ENCODE measurements at places on chromosomes 3 and 15.

GRCh38 chr3:172259726-172260248, 188.5 kb downstream of the GHSR start:
- no peak for DNase-seq

GRCh38 chr3:193963808-193964516, 172.0 kb upstream of the HES1 start:
- no peak for DNase-seq

DNA sequence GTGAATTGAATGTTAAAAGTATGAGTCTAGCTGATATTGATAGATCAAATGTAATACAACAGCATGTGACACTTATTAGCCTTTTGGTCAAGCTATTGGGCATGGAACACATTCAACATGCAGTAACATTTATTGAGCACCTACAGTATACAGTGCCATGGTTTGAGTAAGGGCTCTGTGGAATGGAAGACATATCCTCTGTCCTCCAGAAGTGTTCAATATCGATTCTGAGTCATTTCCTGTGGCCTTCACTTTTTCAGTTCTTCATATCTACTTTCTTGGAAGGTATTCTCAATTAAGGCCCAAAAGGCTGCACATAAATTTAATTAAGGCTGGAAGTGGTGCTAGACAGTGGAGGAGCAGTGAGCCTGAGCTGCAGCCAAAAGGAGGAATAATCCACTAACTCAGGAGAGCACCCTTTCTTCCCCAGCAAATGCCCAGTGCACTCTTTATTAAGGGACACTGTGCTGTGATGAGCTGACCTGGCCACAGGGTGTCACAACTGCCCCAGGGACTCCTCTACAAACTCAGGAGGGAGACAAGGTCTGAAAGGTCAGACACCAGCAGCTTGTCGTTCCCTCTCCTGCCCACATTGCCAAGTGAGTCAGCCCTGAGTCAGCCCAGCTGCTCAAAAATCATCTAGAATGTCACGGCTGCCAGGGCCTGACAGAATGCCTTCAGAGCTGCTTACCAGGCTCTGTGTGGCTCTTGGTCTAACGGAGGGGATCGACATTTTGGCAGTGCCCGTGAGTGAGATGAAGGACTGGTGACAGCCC, 544.8 kb downstream of the AGBL1 start:
- DNase-seq, result no peak

- no peak for DNase-seq
Measured at GRCh38 chr3:9750556-9751411, 1.0 kb downstream of the OGG1 start.

GRCh38 chr3:186180151-186180550, 71.3 kb upstream of the ETV5 start:
- no peak for DNase-seq

DNA sequence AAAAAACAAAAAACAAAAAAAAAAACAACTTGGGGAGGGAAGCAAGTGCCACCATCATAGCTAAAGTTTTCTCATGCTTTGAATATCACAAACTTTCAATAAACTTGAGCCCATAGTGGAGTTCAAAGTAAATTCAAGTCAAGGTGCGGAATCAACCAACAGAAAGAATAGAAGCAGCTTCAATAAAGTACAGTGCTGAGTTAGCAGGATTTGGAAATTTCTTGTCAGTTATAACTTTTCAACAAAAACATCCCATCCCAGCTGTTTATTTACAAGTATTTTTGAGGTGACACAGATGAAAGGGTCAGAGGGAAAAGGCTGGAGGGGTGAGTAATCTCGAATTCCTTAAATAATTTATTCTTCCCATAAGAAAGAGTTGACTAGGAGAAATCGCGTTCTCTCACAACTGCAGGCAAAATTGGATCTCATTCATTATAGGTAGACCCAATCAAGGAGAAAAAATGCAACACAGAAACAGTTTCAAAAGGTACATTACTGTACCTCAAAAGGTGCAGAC, 477.4 kb upstream of the RASGRP1 start:
- no peak for DNase-seq

- no peak for DNase-seq
Measured at GRCh38 chr3:150933473-150933995, 28.3 kb upstream of the MINDY4B start.

- DNase-seq, result no peak
Measured at GRCh38 chr3:84925571-84925970, 33.2 kb upstream of the CADM2 start.

- no peak for DNase-seq
Measured at GRCh38 chr3:127700406-127700805, 27.7 kb downstream of the ABTB1 start.

GRCh38 chr15:71548401-71548807, 261.9 kb upstream of the NR2E3 start:
- DNase-seq, result no peak

DNA sequence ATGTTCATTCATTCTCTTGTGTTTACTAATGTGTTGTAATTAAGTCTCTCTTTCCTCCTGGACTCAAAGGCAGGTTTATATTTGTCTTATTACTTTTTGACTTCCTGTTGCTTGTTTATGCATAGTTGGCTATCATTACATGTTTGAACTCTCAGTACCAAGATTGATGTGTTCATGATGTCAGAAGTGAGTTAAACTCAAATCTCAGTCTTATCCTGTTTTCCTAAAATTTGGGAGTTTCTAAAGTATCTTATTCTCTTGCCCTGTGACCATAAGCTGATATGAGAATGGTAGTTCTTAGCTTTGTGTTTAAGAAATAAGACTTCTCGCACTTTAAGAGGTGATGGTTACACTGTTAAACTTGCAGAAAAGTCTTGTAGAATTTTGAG, 5.2 kb downstream of the GLCE start:
- no peak for DNase-seq

GRCh38 chr3:63654931-63655330, 2.5 kb downstream of the SNTN start:
- no peak for DNase-seq

DNA sequence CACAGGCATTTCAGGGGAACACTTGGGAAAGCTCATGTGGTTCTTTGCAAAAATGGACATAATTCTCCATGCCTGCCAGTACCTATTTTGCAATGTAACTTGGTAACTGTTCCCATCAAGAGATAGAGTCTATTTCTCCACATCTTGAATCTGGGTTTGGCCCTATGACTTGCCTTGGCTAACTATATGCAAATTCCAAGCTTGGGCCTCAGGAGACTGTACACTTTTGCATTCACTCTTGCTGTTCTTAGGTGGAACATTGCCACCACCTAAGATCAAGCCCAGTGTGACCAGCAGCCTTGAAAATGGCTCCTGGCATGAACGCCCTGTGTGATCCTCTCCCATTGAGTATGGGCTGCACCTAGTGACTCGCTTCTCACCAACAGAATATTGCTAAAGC, 19.8 kb upstream of the SMAD6 start:
- DNase-seq, result no peak

- no peak for DNase-seq
Measured at GRCh38 chr3:192161661-192162060, 565.7 kb downstream of the FGF12 start.

DNA sequence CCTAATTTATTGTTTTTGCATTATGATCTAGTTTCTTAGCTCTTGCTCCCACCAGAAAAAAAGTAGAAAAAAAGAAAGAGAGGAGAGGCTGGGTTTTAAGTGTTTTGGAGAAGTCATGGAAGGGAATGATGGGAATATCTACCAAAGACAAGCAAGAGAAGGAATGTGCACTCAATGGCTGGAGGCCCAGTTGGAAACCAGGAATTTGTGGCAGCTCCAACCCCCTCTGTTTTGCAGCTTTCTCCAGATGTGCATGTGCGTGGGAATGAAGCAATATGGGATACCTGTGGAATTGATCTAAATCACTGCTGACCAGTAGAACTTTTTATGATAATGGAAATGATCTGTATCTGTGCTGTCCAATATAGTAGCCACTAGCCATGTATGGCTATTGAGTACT, 27.1 kb downstream of the EIF2AK4 start:
- DNase-seq, result no peak

DNA sequence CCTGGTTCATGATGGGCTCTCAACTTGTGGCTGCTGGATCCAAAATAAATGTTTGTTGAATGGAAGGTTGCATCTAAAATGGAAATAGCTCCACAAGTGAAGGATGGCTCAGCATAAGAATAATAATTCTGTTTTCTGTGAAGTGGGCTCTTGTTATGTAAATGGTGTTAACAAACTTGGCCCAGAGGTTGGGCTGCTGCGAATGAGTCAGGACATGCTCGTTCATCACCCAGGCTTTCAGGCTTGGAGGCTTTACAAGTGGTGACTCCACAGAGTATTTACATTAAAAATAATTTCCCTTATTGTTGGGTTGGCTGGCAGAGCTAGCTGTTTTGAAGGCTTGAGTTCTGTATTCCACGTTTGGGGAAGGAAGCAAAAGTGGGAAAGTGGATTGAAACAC, 60.5 kb downstream of the ITGB5 start:
- no peak for DNase-seq

- DNase-seq, result no peak
Measured at GRCh38 chr3:64067506-64068346, 44.4 kb upstream of the PSMD6 start.

GRCh38 chr3:14199641-14200040, 21.0 kb downstream of the LSM3 start:
- no peak for DNase-seq

DNA sequence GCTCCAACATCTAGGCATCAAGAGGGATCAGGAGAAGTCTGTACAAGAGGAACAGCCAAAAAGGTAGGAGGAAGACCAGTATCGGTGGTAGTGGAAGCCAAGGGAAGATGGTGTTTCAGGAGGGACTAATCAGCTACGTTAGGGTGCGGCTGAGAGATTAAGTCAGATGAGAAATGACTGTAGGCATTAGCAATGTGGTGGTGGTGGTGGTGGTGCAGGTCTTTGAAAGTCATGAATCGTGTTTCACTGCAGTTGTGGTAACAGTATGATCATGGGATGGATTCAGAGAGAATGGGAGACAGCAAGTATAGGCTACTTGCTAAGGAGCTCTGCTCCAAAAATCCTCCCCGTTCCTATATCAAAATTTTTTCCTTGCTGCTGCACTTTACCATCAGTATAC, 35.5 kb downstream of the ASTE1 start:
- DNase-seq, result no peak

DNA sequence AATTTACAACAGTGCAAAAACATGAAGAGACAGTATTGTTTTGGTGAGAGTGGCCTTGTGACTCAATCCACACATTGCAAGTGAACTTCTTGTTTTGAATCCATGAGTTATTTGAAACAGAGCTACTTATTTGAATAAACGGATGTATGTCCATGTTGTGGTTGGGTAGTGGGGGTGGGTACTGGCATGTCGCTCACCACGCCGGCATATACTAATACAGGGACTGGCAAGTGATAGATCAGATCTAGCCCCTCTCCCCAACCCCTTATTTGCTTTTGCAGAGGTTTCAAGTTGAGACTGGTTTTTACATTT, 83.8 kb downstream of the EDEM1 start:
- no peak for DNase-seq

DNA sequence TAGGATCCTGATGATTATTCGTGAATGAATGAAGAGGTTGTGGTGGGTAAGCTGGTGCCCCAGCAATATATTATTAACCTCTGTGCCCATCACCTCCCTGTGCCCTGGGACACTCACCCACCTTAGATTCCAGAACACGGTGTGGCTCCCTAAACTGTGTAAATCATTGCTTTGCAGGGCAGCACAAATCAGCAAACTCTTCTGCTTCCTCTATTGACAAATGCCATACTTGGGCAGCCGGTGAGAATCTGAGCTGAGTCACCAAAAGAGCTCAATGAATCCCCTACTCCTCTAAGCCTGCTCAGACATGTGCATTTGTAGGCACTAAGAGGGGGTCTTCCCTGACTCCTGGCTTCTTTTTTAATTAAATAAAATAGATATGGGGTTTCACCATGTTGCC, 15.7 kb downstream of the UQCC5 start:
- no peak for DNase-seq

DNA sequence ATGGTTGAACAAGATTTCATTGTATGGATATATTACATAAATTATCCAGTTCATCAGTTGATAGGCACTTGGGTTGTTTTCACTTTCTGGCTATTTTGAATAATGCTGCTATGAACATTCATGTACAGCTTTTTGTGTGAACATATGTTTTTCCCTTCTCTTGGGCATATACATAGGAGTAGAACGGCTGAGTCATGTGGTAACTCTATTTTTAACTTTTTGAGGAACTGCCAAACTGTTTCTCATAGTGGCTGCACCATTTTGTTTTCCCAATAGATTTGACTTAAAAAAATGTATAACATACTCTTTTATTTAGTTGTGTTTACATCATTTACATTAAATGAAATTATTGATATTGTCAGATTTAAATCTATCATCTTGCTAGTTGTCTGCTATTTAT, 28.8 kb upstream of the RFX7 start:
- DNase-seq, result no peak

- no peak for DNase-seq
Measured at GRCh38 chr3:58620421-58620820, 43.2 kb upstream of the FAM107A start.

Data from activated CD4-positive, CD25-positive, alpha-beta regulatory T cell (primary cell).